ENCODE measurements at places on chromosomes 5 and 9.

DNA sequence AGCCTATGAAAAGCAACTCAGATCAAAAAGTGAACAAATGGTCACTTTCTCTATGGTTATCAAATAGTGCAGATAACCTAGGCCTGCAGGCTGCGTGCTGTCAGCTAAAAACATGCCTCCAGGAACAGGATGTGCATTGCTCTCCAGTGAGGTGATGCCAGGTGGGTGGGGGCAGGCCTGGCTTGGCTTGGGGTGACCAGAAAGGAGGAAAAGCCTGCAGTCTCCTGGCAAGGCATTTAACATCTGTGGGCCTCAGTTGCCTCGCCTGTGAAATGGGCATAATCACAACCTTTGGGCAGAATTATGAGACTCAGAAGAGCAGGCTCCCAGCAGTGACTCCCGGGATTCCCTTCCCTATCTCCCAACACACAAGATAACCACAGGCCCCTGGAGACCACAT is 135.9 kb downstream of the COL23A1 start:
- DNase-seq = no peak

DNA sequence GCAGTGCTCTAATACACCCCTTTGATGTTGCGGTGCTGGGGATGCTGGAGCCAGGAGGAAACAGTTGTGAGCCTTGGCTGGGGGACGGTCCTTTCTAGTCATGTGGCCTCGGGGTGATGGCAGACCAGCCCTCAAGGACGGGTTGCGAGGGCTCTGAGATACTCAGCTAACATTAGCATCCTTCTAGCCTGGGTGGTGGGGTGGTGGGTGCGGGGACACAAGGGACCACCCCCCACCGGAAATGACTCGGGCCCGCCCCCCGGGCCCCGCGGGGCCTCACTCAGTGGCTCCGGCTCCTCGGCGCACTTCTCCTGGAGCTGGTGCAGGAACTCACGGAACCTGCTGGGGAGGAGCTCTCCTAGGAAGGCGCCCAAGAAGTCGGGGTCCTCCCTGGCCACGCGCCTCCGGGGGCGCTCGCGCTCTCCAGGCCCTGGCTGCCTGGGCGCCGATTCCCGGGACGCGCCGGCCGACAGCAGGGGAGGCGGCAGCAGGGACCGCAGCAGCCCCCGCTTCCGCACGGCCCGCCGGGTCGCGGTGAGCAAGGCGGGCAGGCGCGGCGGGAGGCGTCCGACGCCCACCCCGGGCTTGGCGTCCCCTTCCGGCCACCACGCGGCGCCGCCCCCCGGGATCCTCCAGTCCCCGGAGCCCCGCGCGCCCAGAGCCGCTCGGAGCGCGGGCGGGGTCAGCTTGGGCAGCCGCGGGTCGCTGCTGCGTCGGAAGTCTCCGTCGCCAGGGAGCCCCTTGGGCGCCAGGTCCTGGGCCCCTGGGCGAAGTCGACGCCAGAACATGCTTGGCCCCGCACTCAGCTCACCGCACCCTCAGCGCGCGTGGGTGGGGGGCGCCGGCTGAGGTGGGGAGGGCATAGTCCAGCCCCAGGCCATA is 873 bp downstream of the C9orf50 start:
- DNase-seq = no peak

GRCh38 chr5:150762211-150762610 is 3.4 kb upstream of the DCTN4 start:
- no peak for DNase-seq

- no peak for DNase-seq
Observed at GRCh38 chr5:3307982-3308621, 287.5 kb upstream of the IRX1 start.

- DNase-seq = no peak
Observed at GRCh38 chr5:16313761-16314160, 134.2 kb upstream of the MARCHF11 start.

DNA sequence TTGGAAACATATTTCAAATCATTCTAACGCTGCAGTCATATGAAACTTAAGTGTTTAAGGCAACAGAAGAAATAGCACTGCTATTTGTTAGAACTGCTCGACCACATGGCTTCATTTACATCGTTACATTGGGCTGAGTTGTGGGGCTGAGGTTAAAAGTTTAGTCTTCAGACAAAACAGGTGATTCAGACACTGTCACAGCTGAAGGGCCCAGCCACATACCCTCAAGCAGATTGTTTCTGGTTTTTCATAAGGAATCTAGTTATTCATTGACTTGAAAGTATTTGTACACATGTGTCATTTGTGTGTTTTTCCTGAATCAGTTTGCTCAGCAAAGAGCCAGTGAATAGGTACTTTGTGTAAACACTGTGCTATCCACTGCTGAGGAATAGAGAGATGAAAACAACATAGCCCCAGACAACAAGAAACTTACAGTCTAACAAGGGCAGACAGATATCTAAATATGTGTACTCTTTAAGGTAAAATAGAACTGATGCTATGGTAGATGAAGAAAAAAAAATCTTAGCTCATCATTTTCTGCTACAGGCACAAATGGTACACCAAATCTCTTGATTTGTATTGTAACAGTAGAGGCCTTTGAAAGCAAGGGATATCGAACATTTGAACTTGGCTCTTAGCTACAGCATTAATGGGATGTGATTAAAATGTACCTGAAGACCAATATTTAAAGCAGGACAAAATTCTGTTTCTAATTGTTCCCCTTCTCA is 357.6 kb upstream of the RPS23 start:
- DNase-seq = no peak
